ENCODE measurements at places on chromosomes 4 and X.

GRCh38 chr4:21625447-21625846, 323.1 kb downstream of the KCNIP4 start:
- no peak for DNase-seq

GRCh38 chrX:8868906-8869305, 67.7 kb upstream of the FAM9A start:
- no peak for DNase-seq

DNA sequence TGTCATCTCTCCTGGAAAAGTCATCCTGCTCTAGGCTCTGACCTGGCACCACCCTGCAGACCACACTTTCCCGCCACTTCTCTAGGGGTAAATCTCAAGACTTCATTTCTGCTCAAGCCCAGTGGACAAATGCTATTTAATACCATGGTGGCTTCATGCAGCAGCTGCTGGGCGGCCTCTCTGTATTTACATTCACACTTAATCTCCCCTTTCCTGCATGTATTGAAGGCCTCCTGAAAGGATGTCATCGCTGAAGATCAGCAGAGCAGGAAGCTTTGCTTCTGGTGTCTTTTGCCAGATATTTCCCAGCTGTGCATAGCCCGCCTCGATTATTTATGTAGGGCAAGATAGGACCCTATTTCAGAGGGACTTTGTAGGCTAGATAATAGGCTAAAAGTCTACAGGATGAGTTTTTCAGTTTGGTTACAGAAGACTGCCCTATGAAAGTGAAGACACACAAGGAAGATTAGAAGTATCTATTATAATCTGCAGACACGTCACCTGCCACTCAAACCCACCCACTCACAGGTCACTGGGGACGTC, 17.2 kb downstream of the PROM1 start:
- no peak for DNase-seq

DNA sequence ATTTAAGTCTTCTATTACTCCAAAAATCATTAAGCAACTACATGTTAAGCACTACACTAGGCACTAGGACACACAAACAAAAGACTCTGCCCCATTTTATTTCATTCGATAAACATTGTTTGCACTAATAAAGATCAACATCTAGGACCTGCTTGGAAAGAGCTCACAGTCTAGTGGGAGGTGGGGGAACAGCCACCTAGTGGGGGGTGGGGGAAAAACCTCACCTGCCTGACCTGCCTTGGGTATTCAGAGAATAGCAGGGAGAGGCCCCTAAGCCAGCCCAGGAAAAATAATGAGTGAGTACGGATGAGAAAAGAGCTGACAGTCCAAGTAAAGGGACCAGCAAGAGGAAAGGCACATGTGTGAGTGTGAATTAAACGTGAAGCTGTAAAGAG, 52.2 kb downstream of the PRDM5 start:
- DNase-seq, result no peak

GRCh38 chrX:10783451-10783995, 163.1 kb upstream of the MID1 start:
- no peak for DNase-seq
